Posterior vena cava (tissue), 2 donors: ENCODE measurements at places on chromosomes 5 and 9. TPM values are rescaled to one million over a fixed set of nuclear protein-coding genes. Genes with fewer than 3 reads are reported as not detected.

- DNase-seq = no peak
Measured at GRCh38 chr9:109863961-109864360, 84.0 kb downstream of the PALM2AKAP2 start.

DNA sequence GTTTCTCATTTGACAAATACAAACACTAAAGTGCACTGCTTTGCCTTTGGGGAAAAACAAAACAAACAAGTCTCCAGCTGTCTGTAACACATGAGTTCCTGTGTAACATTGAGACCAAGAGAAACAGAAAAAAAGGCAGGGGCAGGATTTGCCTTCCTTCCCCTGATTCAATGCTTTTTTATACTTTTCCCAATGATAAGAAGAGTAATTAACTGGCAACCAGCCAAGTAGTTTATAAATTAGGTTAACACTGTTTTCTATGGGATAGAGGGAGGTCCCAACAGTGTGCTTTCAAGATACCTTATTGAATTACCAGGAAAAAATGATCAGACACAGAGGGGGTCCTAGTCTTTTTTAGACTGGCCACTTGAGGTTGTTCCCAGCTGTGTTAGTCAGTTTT is 346.8 kb downstream of the TRIM36 start:
- DNase-seq = no peak

GRCh38 chr9:93810028-93810971 is 144.9 kb downstream of the BARX1 start:
- DNase-seq = peak; percentile 75

DNA sequence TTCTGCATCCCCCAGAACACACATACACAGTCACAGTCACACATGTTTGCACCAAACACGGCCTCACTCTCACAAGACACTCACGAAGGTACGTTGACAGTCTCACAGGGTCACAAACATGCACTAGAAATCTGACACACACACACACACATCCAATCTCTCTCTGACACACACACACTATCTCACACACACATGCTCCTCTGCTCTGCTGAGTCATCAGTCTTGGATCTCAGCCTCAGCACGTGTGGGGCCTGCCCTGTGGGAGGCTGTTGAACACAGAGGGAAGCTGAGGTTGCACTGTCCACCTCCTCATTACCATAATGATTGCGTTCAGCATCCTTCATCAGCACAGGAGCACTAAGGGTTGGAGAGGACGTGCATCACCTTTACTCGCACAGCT is 188.8 kb downstream of the MTRR start:
- no peak for DNase-seq

Gene ARID3C
- not detected for total RNA-seq

Gene LCN15
- not detected for total RNA-seq

Gene HTR1A
- total RNA-seq = not detected
